Muscle of leg (tissue), 16 donors: ENCODE measurements at places on chromosomes 5 and 9.
A peak's percentile ranks its signal among the peaks of the same experiment; 100 is the strongest.

- DNase-seq = no peak
Observed at GRCh38 chr5:10775646-10776045, 14.6 kb upstream of the DAP start.

DNA sequence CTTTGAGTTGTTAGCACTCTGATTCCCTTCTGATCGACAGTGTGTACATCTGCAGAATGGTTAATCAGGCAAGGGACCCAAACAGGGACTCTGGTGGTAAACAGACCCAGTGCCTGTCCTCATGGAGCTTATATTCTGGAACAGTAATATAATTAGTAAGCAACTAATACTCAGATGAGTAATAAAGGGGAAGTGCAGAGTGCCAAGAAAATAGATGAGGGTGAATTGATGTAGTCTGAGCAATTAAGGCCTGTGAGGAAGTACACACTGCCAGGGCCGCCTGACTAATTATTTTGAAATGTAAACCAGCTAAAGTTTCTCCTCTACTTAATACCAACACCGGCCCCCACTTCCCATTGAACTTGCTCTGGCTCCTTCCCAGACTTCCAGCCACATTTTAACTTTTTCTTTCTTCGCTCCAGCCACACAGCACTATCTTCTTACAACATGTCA lies 4.2 kb downstream of the DHX29 start:
- no peak for DNase-seq

GRCh38 chr5:176317534-176318374 lies 43.8 kb downstream of the KIAA1191 start:
- no peak for DNase-seq

GRCh38 chr5:82754036-82754746 lies 323.0 kb downstream of the TMEM167A start:
- DNase-seq = no peak

- peak; percentile 25 for DNase-seq
Observed at GRCh38 chr5:126462239-126463014, 39.2 kb downstream of the GRAMD2B start.

DNA sequence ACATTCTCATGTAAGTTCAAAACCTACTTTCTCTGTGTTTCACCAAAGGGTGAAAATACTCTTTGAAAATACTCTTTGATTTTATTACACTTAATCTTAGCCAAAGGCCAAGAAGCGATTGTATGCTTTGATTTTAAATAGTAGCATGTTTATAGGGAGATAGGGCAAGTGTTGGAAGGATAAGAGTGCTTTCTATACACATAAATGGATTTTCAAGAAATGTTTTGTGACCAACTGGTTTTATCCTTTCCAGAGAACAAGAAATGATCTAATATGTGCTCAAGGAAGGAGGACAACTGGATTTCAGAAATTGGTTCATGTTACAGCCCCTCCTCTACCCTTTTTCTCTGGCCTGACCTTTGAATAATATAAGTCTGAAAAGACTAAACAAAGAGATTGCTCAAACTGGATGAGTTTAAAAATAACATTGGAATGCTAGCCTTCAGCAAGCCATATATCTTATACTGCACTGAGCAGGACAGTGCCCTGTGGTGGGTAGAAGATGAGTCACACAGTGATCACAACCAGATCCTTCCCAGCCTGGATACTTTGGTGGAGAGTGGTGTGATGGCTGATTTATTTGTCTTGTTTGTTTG lies 13.1 kb downstream of the PALM2AKAP2 start:
- peak; percentile 46 for DNase-seq

DNA sequence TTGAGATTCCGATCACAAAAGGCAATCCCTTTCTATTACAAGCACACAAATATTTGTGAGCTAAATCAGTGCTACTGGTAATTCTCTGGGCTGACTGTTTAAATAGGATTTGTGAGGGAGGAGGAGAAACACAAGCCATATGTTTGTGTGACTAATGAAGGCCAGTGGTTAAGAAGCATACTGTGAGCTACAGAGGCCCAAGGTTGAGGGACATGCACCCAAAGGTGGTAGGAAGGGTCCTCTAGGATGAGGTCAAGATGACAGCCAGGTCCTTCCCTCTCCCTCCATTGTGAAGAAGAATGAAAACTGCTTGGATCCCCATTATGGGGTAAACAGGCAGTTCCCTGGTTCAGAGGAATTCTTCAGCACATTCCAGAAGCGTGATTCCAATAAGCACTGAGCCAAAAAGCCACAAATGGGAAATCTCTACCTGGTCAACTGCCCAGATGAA lies 83.9 kb downstream of the SPOCK1 start:
- no peak for DNase-seq

DNA sequence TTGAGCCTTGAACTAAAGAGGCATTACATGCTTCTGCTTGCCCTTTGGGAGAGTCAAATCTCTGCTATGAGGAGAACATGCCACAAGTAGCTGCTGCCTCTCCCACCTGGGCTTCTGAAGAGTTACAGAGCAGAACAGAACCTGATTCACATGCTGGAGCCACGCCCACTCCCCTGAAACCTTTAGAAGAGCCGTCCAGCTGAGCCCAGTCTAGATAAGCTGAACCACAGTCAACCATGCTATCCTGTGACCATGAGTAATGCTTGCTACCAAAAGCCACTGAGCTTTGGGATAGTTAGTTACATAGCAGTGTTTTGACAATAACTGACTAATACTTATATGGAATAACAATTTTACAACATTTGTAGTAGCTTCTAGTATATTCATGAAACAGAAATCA lies 111.0 kb upstream of the VCAN start:
- no peak for DNase-seq

DNA sequence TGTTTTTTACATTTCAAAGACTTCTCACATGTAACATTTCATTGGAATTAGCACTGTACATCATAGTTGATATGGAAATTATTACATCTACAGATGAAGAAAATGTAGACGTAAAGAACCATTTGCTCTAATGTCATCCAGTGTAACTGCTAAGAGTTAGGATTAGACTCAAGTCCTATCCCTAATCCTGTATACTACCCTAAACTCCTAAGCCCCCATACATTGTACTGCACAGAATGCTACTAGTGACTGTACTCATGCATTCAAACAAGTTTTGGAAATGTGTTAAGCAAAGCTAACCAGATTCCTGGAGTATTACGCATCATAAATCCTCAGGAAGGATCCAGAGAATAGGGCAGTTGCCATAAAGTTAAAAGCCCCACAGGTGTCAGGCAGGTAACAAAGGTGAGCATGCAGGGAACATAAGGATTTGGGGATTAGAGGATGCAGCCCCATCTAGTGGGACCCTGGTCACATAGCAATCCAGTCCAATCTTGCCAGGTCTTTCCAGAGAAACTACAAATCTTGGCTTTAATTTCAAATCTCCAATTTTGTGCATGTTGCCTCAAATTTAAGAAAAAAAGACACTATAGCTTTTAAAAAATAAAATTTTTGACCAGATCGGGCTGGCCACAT lies 32.0 kb downstream of the HAVCR1 start:
- DNase-seq = no peak

DNA sequence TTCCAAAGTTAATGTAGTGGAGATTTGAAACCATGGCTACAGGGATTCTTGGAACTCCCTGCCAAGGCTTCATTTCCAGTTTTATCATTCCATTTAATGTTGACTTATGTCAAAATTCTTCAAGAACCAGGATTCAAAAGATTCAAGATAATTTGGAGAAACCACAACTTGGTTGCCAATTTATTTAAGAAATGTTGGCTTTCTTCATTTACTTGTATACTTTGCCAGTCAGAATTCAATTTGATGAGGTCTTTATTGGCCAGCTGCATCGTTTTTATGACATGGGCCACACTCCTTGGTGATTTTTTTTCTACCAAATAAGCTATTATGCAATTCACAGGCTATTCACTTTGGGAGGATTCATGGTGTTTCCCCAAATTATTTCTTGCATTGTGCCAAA lies 53.1 kb upstream of the RASEF start:
- DNase-seq = no peak
